Activated naive CD8-positive, alpha-beta T cell treated with anti-CD3 and anti-CD28 coated beads, Interleukin-2, amount 50 U/mL, for 24 hours (primary cell): ENCODE measurements at places on chromosomes 3 and 15.

- H3K36me3 ChIP-seq = no peaks in the 10 kb centered on the region
- H3K27me3 ChIP-seq = no peaks in the 10 kb centered on the region
- no peak for DNase-seq
Observed at GRCh38 chr3:55893045-55893664, 406.0 kb upstream of the WNT5A start.

- peaks cover 11% of the 10 kb centered on the region for H3K27me3 ChIP-seq
- H3K36me3 ChIP-seq = no peaks in the 10 kb centered on the region
- peaks cover 4% of the 10 kb centered on the region for H3K4me1 ChIP-seq
- no peak for DNase-seq
- H3K4me3 ChIP-seq = no peak overlapping the region
Observed at GRCh38 chr3:131690800-131691199, 188.0 kb upstream of the MRPL3 start.

DNA sequence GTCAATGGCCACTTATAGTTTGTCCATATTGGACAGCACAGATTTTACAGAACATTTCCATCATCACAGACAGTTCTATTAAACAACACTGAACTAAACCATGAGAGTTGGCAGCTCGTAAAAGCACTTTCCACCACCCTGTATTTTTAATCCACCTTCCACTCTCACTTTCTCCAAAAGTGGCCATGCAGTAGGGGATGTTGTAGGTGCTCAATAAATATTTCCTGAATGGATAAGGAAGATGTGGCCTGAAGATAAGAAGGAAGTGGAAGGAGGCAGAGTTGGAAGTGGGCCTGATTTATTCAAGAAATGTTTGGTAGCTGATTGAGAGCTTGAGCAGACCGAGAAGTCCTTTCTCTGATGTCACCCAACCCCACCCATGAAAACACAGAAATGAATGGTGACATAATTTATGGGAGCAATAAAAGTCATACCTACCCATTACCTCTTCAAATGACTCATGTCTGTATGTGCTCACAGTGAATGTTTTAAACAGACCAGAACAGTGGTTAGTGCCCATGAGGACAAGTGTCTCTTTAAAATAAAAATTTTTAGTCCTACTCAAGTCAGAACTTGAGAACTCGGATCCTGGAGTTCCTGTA lies 39.6 kb upstream of the CTNNB1 start:
- H3K4me3 ChIP-seq = no peak overlapping the region
- no peaks in the 10 kb centered on the region for H3K36me3 ChIP-seq
- no peak overlapping the region for H3K27ac ChIP-seq
- peaks cover 19% of the 10 kb centered on the region for H3K4me1 ChIP-seq

GRCh38 chr15:38905632-38906031 lies 341.0 kb upstream of the RASGRP1 start:
- no peak overlapping the region for H3K27ac ChIP-seq
- DNase-seq = no peak
- H3K4me3 ChIP-seq = no peak overlapping the region
- no peaks in the 10 kb centered on the region for H3K36me3 ChIP-seq
- peaks cover 12% of the 10 kb centered on the region for H3K27me3 ChIP-seq
- H3K4me1 ChIP-seq = no peaks in the 10 kb centered on the region

DNA sequence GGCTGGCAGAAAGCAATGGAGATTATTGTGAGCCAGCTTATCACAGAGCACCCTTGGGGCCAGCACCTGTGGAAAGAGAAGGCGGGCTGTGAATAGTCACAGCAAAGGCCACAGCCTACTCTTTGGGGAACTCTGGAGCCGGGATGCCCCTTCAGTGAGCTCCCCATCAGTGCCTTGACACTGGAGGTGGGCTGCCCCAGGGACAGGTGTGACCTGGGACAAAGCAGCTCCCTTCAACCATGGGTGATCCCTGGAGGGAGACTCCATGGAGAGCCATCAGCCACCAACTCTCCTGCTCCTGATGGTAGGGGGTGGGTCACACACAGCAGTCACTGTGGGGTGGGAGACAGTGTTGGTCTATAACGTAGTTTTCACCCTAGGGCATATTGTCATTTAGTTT lies 5.8 kb downstream of the TTC21A start:
- H3K27ac ChIP-seq = no peak overlapping the region
- H3K27me3 ChIP-seq = no peaks in the 10 kb centered on the region
- H3K4me1 ChIP-seq = peaks cover 10% of the 10 kb centered on the region
- H3K4me3 ChIP-seq = no peak overlapping the region

DNA sequence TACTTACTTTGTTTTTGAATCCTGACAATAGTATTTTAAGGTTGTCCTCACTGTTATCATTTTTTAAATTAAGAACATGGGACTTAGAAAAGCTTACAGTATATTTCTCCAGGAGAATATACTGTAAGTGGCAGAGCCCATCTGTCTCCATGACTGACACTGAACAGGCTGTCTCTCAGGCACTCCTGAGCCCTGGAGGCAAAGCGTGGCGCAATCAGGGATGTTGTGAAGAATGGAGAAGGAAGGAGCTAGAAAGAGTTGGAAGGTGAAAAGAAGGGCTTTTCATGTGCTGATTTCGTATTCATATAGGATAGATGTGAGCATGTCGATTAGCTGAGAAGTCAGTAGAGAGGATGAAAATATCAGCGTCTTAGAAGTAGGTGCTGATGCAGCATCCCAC lies 41.5 kb downstream of the FGF12 start:
- peaks cover 3% of the 10 kb centered on the region for H3K27me3 ChIP-seq
- no peaks in the 10 kb centered on the region for H3K36me3 ChIP-seq
- no peak overlapping the region for H3K4me3 ChIP-seq
- H3K27ac ChIP-seq = no peak overlapping the region

- H3K4me1 ChIP-seq = no peaks in the 10 kb centered on the region
- H3K36me3 ChIP-seq = no peaks in the 10 kb centered on the region
- H3K27me3 ChIP-seq = peaks cover 6% of the 10 kb centered on the region
- H3K27ac ChIP-seq = no peak overlapping the region
- H3K4me3 ChIP-seq = no peak overlapping the region
Observed at GRCh38 chr15:39154776-39155175, 426.1 kb upstream of the THBS1 start.

GRCh38 chr15:67082007-67082536 lies 16.7 kb downstream of the SMAD3 start:
- peaks cover 94% of the 10 kb centered on the region for H3K4me1 ChIP-seq
- peaks cover 12% of the 10 kb centered on the region for H3K36me3 ChIP-seq
- H3K27ac ChIP-seq = peak overlapping the region; percentile 75
- H3K4me3 ChIP-seq = no peak overlapping the region
- DNase-seq = peak; percentile 49
- H3K27me3 ChIP-seq = no peaks in the 10 kb centered on the region

- no peak for DNase-seq
- H3K27me3 ChIP-seq = no peaks in the 10 kb centered on the region
- no peak overlapping the region for H3K27ac ChIP-seq
- no peaks in the 10 kb centered on the region for H3K4me1 ChIP-seq
- no peak overlapping the region for H3K4me3 ChIP-seq
- no peaks in the 10 kb centered on the region for H3K36me3 ChIP-seq
Observed at GRCh38 chr3:59580996-59581395, 531.2 kb upstream of the CFAP20DC start.

DNA sequence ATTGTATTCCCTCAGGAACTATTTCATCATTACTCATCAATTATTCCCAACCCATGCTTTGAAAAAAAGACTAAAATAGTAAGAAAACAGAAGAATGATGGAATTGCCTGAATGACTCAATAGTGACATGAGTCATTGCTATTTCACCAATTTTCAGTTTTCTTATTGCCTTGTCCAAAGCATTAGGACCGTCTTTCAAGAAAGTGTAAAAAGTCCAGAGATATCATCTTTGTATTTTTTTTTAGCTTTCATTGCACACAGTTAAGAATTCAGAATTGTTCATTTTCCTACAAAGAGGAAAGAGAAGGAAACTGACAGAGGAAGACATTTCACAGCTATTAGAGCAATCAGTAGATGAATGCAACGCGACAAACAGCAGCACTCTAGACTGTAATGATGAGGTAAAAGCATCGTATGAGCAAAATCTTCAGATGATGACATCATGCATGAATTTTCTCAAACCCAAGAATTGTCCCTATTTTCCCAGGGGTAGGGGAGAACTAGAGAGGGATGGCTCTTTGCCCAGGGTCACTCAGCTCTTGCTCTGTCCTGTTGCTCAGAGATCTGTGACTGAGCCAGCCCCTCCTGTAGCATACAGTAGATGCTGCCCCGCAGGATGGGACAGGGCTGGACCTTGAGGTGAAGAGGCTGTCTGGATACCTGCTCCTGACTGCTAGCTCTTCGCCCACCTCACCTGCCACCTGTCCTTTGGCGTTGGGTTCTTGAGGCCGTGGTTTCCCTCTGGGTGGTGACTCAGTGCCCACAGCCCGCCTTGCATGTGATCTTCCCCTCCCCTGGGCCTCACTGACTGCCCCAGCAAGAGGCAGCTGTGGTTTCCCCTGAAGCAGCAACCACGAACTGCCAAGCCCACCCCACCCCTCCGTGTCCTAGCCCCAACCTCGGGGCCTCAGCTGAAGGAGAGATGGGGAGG lies 84.8 kb downstream of the PPCDC start:
- peaks cover 61% of the 10 kb centered on the region for H3K4me1 ChIP-seq
- peaks cover 32% of the 10 kb centered on the region for H3K27me3 ChIP-seq
- DNase-seq = peak; percentile 83
- H3K27ac ChIP-seq = peak overlapping the region; percentile 78
- H3K4me3 ChIP-seq = peak overlapping the region; percentile 40
- peaks cover 9% of the 10 kb centered on the region for H3K36me3 ChIP-seq

DNA sequence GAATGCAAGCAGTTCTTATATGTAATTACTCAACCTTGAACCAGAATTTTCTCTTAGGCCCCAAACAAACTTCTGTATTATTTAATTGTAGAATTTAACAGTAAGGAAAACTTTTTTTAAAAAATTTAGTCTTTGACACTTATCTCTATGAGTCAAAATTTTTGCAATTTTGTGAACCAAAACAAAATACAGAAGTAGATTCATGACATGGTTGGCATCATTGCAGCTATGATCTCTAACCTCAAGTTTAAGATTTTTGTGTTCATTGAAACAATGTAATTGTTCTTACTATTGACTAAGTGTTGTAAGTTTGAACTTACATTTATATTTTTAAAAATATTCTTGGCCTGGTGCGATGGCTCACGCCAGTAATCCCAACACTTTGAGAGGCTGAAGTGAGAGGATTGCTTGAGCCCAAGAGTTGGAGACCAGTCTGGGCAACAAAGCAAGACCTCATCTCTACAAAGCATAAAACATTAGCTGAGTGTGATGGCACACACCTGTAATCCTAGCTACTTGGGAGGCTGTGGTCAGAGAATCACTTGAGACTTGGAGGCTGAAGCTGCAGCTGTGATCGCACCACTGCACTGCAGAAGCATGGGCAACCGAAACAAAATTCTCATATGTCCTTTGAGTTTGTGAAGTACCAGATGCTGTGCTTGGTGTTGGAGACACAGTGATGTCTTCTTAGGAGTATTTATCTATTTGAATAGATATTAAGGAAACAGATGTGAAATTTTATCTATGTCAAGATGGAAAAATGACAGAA lies 39.7 kb downstream of the STT3B start:
- H3K27ac ChIP-seq = no peak overlapping the region
- no peak for DNase-seq
- H3K36me3 ChIP-seq = peaks cover 15% of the 10 kb centered on the region
- no peak overlapping the region for H3K4me3 ChIP-seq
- no peaks in the 10 kb centered on the region for H3K27me3 ChIP-seq
- H3K4me1 ChIP-seq = peaks cover 36% of the 10 kb centered on the region

GRCh38 chr3:126679831-126680666 lies 24.0 kb upstream of the CHCHD6 start:
- DNase-seq = no peak
- H3K4me3 ChIP-seq = no peak overlapping the region
- no peak overlapping the region for H3K27ac ChIP-seq
- H3K27me3 ChIP-seq = peaks cover 7% of the 10 kb centered on the region
- H3K36me3 ChIP-seq = no peaks in the 10 kb centered on the region

DNA sequence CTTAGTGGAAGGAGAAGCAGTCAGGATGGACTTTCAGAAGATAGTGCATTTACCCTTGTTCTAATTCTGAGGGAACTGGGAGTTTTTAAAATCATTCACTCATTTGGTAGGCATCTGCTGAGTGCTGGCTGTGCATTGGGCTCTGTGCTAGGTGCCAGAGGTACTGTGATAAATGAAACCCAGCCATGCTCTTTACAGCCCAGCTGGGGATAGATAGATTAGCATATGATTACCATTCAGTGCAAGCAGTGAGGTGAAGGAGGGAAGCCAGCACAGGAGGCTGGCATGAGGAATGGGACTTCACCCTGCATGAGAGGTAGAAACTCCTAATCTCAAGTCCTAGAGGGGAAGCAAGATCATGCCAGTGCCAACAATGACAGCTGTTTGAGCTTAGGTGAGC lies 361.9 kb upstream of the TRIM42 start:
- DNase-seq = no peak
- H3K4me1 ChIP-seq = no peaks in the 10 kb centered on the region
- H3K27me3 ChIP-seq = no peaks in the 10 kb centered on the region
- H3K36me3 ChIP-seq = no peaks in the 10 kb centered on the region
- no peak overlapping the region for H3K4me3 ChIP-seq

DNA sequence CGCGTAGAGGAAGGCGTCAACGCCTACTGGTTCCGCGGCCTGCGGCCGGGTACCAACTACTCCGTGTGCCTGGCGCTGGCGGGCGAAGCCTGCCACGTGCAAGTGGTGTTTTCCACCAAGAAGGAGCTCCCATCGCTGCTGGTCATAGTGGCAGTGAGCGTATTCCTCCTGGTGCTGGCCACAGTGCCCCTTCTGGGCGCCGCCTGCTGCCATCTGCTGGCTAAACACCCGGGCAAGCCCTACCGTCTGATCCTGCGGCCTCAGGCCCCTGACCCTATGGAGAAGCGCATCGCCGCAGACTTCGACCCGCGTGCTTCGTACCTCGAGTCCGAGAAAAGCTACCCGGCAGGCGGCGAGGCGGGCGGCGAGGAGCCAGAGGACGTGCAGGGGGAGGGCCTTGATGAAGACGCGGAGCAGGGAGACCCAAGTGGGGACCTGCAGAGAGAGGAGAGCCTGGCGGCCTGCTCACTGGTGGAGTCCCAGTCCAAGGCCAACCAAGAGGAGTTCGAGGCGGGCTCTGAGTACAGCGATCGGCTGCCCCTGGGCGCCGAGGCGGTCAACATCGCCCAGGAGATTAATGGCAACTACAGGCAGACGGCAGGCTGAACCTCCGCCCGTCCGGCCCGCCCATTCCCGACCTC lies 4.1 kb downstream of the ISLR2 start:
- peaks cover 34% of the 10 kb centered on the region for H3K4me1 ChIP-seq
- peak overlapping the region; percentile 1 for H3K4me3 ChIP-seq
- no peaks in the 10 kb centered on the region for H3K36me3 ChIP-seq
- peak overlapping the region; percentile 31 for H3K27ac ChIP-seq

- H3K27me3 ChIP-seq = peaks cover 5% of the 10 kb centered on the region
- peak overlapping the region; percentile 91 for H3K4me3 ChIP-seq
- peaks cover 31% of the 10 kb centered on the region for H3K4me1 ChIP-seq
- no peak overlapping the region for H3K27ac ChIP-seq
Observed at GRCh38 chr15:79314186-79314585, 3.3 kb downstream of the TMED3 start.

DNA sequence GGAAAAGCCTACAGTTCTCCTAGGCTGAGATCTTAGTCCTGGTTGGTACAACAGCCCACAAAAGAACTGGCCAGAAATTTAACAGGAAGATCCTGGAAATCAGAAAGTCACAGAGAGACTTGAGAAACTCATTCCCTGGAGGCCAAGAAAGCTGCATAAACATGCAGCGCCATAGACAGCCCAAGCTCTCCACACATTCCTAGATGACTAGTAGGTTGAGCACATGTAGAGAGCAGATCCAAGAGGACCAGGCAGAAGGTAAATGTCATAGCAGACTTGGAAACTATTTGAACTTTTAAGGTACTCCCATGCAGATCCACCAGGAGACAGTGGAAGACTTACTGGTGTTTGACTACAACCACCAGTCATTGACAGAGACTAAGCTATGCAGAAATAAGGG lies 18.4 kb downstream of the KBTBD12 start:
- no peak overlapping the region for H3K27ac ChIP-seq
- H3K4me3 ChIP-seq = no peak overlapping the region
- no peaks in the 10 kb centered on the region for H3K4me1 ChIP-seq
- peaks cover 42% of the 10 kb centered on the region for H3K27me3 ChIP-seq
- DNase-seq = no peak
